Right kidney (tissue), 9 donors: ENCODE measurements at places on chromosomes 4 and X.

DNA sequence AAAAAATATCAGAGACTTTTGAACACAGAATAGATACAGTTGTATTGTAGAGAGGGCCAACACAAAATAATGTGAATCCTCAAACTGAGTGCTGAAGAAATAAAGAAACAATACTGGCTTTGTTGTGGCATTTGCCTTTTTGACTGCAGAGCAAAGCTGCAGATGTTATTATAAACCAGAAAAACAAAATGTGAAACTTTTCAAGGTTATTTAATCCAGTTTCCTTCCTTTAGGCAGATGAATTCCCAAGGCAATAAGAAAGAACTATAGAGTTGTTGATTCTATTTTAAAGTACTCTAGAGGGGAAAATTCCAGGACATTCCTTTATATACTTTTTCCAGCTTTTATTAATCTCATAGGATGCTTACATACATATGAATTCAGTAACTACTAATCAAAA is 186.8 kb downstream of the NDST4 start:
- no peak for DNase-seq

- DNase-seq = no peak
Observed at GRCh38 chr4:143728166-143728565, 27.7 kb upstream of the FREM3 start.

GRCh38 chr4:152029631-152030030 is 268.8 kb upstream of the GATB start:
- DNase-seq = no peak

- no peak for DNase-seq
Observed at GRCh38 chr4:91127192-91127591, 1000.0 kb downstream of the CCSER1 start.

DNA sequence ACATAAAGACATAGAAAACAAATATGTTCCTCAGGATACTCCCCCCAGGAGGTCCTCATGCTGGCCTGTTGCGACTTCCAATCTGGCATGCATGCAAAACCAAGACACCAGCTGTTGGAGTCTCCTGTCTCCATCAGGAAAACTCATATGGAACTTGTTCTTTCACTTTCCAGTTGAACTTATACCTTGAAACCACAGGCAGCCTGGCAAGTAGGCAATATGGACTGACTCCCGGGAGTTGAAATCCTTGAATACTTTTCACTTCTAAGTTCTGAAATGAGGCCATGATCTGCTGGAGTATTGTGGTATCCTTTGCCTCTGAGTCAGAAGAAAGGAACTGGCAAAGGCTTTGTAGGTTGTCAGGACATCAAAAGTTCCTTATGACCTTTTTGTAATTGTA is 444.2 kb downstream of the IDS start:
- DNase-seq = no peak

- DNase-seq = no peak
Observed at GRCh38 chrX:71450433-71451106, 82.3 kb upstream of the OGT start.

DNA sequence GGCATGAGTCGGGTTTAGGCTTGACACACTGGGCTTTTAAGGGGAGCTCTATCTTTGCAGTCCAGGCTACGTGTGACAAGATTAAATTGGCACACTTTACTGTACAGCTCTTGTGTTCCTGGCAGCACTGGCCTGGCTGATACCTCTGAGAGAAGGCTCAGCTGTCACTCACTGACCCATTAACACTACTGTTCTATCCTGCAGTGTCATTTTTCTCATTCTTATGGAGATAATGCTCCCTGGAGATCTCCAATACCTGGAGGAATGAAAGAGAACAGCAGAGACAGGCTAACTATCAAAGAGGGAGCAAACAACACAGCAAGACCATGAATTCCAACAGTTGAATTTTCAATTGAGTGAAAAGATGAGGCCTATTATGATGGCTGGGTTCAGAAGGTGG is 1.7 kb upstream of the PDHA2 start:
- no peak for DNase-seq

DNA sequence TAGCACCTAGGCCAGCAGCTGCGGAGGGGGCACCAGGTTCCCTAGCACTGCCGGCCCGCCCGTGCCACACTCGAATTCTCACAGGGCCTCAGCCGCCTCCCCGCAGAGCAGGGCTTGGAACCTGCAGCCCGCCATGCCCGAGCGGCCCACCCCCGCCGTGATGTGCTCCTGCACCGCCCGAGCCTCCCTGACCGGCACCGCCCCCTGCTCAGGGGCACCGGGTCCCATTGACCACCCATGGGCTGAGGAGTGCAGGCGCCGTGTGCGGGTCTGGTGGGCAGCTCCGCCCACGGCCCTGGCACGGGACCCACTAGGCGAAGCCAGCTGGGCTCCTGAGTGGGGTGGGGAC is 35.4 kb upstream of the ENPP6 start:
- no peak for DNase-seq

GRCh38 chr4:23202712-23203247 is 510.0 kb downstream of the GBA3 start:
- DNase-seq = no peak

DNA sequence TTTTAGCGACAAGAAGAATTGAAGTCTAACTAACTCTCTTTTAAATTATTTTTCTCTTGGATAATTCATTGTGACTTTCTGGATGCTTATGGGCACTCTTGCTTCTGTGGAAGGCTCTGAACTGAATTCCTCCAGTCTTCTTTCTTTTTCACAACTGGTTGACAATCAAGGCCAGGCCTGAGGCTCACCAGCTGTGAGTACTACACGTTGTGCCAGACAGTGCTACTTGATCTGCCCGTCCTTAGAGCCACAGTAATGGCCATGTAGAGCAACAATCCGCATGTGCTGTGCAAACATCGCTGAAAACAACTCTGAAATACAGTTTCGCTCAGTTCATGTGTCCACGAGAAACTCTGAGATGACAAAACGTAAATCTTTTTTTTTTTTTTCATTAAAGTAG is 1336.3 kb upstream of the AGA start:
- peak; percentile 11 for DNase-seq

DNA sequence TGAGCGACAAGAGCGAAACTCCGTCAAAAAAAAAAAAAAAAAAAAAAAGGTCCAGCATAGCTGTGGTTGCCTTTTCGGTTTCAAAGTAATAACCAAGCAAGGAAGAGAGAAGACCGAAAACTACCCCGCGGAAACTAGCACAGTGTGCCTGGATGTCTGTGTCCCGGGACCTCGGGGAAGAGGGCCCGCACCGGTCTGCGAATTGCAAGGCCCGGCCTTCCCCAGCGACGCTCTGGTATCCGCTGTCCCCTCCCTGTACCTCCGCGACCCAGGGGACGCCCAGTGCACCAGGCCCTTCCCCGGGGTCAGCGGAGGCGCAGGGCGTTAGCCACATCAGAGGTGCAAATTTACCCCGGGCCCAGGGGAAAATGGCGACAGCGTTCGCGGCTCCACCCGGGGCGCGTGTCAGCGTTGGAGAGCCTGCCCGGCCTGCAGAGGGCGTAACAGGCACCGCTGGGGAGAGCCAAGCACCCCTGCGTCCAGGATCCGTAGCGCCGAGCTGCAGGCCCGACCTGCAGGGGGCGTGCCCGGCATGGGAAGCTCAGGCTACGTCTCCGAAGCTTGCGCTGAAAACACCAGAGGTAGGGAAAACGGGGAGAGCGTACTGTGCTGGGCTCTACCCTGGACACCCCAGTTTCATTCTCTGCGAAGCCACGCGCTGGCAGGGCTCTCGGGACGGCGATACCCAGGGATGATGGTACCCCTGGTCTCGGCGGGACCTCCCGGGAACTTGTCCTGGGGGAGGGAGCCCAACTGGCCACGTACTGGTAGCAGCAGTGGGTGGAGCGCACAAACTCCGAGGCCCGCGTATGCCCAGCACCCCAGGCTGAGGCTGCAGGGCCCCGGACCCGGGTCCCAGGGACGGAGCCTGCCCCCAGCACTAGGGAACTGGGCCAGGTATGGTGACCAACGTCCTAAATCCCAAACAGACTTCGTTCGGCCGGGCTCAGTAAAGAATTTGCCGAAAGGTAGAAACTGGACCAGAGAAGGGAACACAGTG is 16.2 kb downstream of the NKX6-1 start:
- peak; percentile 51 for DNase-seq

GRCh38 chr4:3232871-3233271 is 16.1 kb upstream of the MSANTD1 start:
- DNase-seq = no peak

DNA sequence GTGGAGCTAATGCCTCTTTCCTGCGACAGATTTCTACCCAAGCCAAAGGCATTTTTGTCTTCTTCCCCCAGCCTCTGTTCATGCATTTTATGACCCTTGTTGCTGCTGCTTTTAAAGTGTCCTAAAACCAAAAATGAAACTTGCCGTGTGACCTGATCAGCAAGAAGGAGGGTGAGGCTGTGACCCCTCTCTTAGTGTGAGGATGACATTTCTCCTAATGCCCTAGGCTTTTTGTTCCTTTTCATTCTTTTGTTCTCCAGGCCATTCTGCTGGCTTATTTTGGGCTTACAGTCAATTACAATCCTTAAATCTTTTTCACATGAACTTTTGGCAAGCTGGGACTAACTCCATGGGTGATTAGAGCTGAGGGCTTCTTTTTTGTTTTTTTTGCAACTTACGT is 34.4 kb downstream of the PTTG2 start:
- no peak for DNase-seq

GRCh38 chrX:12984603-12985319 is 9.9 kb downstream of the TMSB4X start:
- DNase-seq = no peak

DNA sequence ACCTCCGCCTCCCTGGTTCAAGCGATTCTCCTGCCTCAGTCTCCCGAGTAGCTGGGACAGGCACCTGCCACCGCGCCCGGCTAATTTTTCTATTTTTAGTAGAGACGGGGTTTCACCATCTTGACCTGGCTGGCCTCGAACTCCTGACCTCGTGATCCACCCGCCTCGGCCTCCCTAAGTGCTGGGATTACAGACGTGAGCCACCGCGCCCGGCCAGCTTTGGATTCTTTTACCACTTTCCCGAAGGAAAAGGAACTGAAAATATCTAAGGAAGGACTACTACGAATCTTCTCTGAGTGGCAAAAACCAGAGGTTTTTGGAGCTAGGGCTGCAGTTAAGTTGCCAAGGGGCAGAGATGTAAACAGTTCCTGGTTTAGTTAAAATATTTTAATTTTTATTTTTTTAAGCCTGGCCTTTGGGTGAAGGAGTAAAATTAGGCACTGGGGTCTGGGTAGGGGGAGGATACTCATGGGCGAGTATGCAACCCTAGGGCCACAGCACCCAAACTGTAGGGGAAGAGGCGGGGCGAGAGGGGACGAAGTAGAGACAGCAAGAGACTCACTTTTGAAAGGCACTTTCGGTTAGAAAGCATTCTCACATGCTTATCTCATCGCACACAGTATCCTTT is 525 bp upstream of the CISD2 start:
- DNase-seq = no peak

DNA sequence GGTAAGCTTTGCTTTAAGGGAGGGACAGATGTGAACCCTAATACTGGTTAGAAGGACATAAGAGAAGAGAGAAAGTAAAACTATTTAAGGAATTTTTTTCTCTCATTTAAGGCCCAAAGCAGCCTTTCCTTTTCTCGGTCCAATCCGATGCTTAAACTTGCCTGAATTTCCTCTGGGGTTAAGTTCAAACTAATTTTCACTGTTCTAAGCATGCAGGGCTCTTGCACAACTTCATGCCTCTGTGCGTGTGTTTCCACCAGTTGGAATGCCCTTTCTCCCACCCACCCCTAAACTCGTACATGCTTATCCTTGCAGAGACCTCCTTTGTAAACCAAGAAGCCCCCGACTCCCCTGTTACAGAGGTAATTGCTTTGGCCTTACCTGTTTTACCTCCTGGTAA is 204.7 kb downstream of the CBR4 start:
- no peak for DNase-seq

GRCh38 chrX:97854086-97854485 is 970.4 kb downstream of the RPA4 start:
- no peak for DNase-seq

DNA sequence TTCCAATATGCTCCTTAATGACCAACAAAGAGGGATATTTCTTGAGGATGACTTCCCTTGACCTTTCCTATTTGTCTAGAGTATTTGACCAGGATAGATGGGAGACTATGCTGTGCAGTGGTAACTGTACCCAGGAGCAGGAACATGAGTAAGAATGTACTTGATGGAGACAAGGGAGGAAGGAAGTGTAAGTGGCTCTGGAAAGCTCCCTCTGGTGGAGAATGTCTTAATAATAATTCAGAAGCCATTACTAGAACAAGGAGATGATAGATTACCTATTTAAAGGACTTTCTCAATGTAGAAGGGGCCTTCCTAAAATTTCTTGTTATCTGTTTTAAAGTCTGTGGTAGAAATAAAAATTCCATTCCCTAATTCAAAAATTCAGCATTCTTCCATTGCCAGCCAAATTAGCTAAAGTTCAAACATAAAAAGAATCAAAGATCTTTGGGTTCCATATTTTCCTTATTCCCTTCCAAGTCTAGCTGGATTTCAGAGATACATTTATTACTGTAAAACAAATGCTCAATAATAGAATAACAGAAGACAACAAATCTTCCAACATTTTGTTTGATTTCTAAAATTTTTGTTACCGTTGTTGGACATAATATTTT is 83.8 kb downstream of the GRID2 start:
- DNase-seq = no peak

- no peak for DNase-seq
Observed at GRCh38 chrX:18457000-18457399, 31.6 kb downstream of the CDKL5 start.

- DNase-seq = no peak
Observed at GRCh38 chrX:17375367-17375636, 302 bp downstream of the NHS start.

- DNase-seq = no peak
Observed at GRCh38 chr4:16642897-16643296, 255.5 kb downstream of the LDB2 start.

GRCh38 chrX:96447161-96447560 is 237.5 kb upstream of the DIAPH2 start:
- no peak for DNase-seq

GRCh38 chr4:54586320-54586955 is 71.3 kb upstream of the KIT start:
- no peak for DNase-seq

- DNase-seq = no peak
Observed at GRCh38 chr4:138330531-138330930, 88.4 kb upstream of the SLC7A11 start.

- no peak for DNase-seq
Observed at GRCh38 chr4:89273741-89274141, 33.9 kb downstream of the GPRIN3 start.

DNA sequence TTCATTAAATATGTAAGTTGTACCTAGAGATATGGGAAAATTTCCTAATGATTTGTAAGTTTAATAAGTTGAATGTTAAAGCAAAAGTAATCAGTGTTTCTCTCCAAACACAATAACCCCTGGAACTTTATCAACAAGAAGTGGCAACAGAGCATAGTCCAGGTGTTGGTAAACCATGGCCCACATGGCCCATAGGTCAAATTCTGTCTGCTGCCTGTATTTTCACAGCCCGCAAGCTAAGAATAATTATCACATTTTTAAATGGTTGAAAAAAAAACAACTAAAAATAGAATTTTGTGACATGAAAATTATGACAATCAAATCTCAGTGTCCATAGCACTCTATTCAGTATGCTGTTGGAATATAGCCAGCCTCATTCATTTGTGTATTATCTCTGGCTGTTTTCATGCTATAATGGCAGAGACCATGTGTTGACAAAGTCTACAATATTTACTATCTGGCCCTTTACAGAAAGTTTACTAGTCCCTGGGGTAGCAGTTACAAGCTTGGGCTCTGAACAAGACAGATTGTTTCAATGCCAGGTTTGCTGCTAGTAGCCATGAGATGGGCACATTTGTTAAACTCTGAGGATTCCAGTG is 395.8 kb downstream of the GASK1B start:
- DNase-seq = no peak

GRCh38 chrX:109776432-109776831 is 43.4 kb upstream of the ACSL4 start:
- DNase-seq = no peak

- DNase-seq = no peak
Observed at GRCh38 chr4:33091961-33092360, 2371.8 kb downstream of the PCDH7 start.
